ENCODE measurements at places on chromosomes 2 and 18. TPM values are rescaled to one million over a fixed set of nuclear protein-coding genes. Genes with fewer than 3 reads are reported as not detected.

- DNase-seq = no peak
Measured at GRCh38 chr2:3317871-3318590, 59.6 kb downstream of the EIPR1 start.

- no peak for DNase-seq
Measured at GRCh38 chr2:119068154-119068725, 90.3 kb downstream of the C1QL2 start.

DBI gene
- 199 TPM for polyA plus RNA-seq

GRCh38 chr2:112694182-112694581 is 26.6 kb upstream of the NT5DC4 start:
- DNase-seq = no peak

GRCh38 chr2:127582863-127583861 is 47.7 kb downstream of the MYO7B start:
- no peak for DNase-seq

SRBD1 gene
- polyA plus RNA-seq = 3.0 TPM

DNA sequence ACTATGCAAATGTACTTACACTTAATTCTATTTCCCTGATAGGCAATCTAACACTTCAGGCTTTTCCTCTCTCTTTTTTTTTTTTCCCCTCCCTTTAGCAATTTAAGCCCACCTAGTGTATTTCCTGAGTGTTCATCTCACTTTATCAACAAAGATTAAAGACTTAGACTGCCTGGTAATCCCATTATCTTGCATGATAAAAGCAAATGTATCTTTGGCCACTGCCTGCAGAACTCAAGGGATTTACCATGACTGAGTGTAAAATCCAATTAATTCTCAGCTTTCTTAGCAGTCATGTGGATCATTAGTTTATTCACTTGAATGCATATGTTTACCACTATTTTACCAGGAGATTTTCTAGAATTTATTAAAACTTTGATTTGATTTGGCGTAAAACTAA is 1102.2 kb upstream of the GYPC start:
- DNase-seq = no peak

DNA sequence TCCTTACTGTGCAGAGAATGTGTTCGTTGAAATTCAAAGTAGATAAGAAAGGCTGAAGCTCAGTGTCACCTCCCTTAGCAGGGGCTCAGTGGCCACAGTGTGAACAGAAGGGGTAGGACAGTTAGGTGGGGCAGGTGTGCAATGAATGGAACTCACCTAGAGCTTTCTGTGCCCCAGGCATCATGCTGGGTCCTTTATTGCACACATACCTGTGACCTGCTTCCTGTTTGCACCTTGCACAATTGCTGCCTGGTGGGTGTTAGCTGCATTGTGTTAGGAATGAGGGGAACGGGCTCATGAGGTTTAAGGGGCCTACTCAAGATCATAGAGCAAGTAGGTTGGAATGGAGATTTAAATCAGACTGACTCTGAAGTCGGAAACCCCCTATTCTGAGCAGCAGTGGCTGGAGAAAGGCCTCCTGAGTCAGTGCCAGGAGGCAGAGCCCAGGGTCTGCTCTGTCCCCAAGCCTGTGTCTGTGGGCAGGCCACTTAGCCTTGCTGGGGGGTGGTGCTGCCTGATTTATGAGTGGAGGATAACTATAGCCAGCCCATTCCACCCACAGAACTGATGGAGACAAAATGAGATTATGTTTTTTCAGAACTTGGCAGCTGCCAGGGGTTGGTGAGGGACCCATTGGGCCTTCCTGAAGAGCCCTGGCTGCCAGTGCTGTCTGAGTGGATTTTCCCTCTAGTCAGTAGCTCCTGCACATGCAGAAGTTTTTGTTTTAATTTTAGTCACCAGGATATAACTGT is 76.2 kb downstream of the NPAS2 start:
- DNase-seq = no peak

- DNase-seq = no peak
Measured at GRCh38 chr2:156436497-156437085, 412 bp downstream of the GPD2 start.

ARHGAP28 gene
- polyA plus RNA-seq = 0.79 TPM

GRCh38 chr2:11177871-11178690 is 22.8 kb downstream of the SLC66A3 start:
- DNase-seq = no peak

DNA sequence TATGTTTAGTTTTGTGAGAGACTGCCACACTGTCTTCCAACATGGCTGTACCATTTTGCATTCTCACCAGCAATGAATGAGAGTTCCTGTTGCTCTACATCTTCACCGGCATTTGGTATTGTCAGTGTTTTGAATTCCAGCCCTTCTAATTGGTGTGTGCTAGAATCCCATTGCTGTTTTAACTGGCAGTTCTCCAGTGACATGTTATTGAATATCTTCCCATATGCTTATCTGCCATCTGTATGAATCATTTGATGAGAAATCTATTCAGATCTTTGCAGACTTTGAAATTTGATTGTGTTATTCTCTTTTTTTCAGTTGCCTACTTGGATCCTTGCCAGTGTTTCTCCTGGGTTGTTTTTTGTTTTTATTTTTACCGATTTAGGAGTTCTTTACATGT is 99.0 kb downstream of the SNTG2 start:
- DNase-seq = no peak

DNA sequence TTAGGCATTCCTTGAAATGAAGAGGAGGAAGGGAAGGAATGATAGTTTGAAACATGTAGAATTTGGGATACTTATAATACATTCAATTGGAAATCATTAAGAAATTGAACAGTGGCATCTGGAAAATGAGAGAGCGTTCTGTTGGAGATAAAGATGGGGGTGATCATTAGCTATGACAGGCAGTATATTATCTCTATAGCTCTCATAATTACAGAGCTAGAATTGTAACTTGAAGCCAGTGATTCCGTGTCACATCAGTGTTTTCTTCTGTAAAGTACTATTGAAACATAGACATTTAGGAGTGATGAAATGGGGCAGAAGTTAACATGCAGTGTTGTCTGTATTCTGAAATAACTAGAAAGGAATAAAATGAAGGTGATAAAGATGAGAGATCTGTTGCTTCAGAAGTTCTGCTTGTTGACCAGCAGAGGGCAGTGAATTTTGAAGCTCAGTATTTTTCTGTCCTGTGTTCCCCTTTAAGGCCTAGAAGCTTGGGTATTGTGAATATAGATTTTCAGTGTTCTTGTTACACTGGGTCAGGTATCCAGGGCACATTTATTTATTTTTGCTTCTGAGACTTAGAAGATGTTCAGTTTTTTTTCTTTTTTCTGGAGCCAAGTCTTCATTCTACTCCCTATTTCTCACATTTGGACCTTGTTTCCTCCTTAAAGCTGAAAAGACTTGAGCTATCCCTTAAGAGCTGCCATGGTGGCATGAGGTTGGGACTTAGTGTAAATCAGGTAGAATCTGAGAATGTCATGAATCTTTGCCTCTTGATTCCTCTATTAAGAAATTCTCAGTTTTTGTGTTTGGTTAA is 157.4 kb downstream of the TAF4B start:
- no peak for DNase-seq

DNA sequence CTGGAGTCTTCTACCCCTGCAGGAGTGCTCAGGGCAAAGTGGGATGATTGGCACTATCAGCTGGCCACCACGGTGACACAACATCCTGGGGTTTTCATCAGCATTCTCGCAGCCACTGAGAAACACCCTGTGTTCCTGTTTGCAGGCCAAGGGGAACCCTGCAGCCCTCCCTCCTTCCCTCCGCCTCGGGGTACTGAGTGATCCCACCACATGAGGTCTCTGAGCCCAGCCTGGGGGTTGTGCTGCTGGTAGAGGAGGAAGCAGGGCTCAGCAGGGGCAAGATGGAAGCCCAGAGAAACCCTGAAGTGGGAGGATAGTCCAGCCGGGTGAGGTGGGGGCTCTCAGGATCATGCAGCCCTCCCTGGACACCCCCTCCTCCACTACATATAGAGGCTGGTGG is at the start of gene OXER1:
TSS of gene OXER1 (minus strand) at position 40 of the 400 bp plus-strand sequence. CDS start 73 bp downstream, outside the sequence.
- no peak for DNase-seq

GRCh38 chr2:124586210-124586609 is 561.1 kb downstream of the CNTNAP5 start:
- no peak for DNase-seq

DNA sequence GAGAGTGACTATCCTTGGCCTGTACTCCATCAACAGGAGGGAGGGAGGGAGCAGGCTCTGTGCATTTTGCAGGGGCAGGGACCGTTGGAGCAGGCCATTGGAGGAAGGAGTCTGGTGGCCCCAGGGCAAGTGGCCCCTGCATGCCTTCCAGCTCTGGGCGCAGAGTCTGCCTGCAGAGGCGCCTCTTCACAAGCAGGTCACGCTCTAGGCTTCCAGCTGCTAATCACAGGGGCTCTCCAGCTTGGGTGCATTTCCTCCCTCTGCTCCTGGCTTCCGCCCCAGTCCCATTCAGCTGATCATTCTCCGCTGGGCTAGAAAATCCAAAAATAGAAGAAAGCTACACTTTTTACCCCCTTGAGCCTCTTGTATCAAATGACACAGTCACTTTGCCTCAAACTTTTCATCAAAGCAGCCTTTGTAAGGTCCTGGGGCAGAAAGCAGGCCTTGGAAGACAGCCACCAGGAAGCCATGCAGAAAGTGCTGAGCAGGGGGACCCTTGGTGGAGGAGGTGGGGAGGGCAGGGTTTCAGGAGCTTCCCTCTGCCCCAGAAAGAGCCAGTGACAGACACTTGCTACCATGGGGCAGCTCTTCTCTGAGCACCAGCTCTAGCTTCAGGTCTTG is 11.3 kb downstream of the TMEM247 start:
- DNase-seq = peak; percentile 44

GRCh38 chr2:241190291-241190981 is 2.0 kb downstream of the ANO7 start:
- peak; percentile 1 for DNase-seq

- DNase-seq = no peak
Measured at GRCh38 chr2:227713291-227713690, 4.5 kb downstream of the SLC19A3 start.

DNA sequence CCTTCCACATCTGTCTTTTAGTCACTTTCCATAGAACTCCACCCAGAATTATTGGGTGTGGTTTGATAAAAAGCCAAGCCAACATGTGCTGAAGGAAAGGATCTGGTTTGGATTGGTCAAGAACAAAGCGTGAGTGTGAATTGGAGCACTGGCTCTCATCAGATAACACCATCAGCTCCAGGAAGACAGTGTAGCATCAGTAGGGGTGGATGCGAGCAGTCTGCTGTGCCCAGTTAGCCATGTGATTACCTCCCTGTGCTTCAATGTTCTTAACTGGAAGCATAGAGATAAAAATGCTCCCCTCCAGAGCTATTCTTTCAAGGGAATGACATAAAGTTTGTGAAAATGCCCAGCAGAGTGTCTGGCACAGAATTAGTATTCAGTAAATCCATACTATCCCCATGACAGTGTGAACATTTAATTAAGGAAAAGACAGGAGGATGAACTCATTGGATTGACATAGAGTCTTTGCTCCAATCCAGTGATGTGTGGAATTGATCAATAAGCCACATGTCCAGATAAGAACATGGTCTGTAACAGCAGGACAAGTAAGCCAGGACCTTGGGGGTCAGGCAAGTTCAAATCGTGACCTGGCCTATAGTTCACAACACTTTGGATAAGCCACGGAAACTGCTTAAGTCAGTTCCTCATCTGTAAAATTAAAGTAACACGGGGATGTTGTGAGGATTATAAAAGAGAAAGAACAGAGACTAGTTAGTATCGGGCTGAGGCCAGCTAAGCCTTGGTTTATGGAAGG is 68.0 kb downstream of the FAM124B start:
- DNase-seq = no peak

GRCh38 chr2:222049946-222050345 is 248.9 kb downstream of the PAX3 start:
- no peak for DNase-seq

- no peak for DNase-seq
Measured at GRCh38 chr2:172749388-172749787, 13.7 kb downstream of the RAPGEF4 start.

GRCh38 chr2:196515051-196515450 is 124.5 kb upstream of the CCDC150 start:
- no peak for DNase-seq

- no peak for DNase-seq
Measured at GRCh38 chr2:139293992-139294548, 513.9 kb upstream of the NXPH2 start.

DNA sequence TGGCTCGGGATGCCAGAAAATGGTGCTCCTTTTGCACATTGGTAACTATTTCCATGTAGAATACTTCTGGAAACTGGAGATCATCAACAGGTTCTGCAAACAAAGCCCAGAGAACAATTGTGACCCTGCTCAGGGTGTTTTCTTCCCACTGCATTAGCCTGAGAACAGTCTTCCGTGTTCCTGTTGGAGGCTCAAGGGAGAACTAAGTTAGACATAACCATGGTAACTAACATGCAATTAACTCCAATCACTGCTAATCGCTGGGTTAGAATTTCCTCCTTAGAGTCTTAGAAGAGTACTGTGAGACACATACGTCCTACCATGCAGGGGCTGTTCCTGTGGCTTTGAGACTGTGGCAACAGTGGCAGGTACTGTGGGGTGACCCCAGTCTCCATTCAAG is 36.0 kb upstream of the PDIA6 start:
- no peak for DNase-seq

DNA sequence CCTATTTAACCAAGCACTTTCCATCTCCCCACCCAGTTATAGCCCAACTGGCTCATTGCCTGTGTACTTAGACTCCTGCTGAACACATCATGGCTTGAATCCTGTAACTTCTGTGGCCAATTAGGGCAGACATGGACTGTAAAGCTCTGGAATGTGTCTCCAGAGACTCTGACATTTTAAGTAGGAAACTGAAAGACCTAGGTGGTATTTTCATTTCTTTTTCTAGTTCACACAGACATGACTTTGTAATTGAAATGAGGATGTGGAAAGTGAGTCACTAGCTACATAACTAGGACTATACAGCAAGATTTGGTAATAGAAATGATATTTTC is 12.2 kb downstream of the DOK1 start:
- DNase-seq = no peak

Data from psoas muscle (tissue), 8 donors.